Stimulated activated CD4-positive, alpha-beta T cell treated with anti-CD3 and anti-CD28 coated beads, Interleukin-4, amount 100 ng/mL, for 4 hours (primary cell): ENCODE measurements at places on chromosomes 3 and 15.
A peak's percentile ranks its signal among the peaks of the same experiment; 100 is the strongest.

DNA sequence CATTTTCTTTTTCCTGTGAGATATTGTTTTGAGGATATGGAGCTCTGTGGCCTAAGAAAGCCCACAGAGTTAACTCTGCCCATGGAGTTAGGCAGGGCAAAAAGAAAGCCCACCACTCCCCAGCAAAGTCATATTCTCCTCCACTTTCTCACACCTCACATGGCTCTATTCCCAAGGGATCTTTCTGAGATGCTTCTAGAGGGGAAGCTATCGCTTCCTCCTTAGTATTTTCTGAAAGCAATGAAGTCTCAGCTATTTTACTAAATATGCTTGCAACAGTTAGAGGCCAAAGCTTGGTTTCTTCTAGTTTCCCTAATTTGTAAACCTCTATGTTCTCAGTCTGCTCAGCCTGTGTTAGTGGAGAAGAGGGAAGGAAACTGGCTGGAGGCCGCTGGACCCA is 80.3 kb upstream of the EOMES start:
- no peak for DNase-seq

DNA sequence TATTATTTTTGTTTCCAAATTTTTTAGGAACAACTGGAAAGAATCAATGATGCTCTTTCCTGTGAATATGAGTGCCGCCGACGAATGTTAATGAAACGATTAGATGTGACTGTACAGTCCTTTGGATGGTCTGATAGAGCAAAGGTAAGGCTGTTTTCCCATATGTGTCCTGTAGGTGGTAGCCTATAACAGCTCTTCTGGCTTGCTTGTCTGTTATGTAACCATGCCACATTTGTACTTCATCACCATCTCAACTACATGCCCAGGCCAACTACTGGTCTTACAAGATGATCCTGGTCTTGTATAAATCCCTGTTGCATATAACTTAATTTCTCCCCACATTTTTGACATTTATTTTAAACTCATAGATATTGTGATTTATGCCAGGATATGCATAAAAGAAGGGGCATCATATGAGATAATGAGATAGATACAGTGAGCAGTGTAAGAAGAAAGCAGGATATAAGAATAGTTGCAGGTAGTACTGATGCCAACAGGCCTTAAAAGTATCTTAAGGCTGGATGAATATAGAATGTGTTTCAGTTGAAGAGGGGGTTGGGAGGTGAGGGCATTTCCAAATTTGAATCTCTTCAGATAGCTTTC is 20.3 kb downstream of the FAM98B start:
- DNase-seq: peak; percentile 22

DNA sequence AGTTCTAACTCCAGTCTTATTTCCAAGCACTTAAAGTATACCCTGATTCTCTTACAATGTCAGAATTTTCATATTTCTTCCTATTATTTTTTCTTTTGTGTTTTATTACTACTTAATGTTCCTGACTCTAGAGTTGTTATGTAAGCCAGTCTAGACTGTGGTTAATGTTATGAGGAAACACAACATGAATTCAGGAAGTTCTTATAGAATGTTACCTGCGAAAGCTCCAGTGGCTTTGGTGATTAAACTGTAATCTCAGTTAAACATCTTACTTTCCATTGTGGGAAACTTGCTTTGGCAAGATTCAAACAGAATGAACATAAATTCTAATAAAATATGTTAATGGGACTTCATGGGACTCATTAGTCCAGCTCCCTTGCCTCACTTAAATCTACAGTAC is 36.6 kb upstream of the CHL1 start:
- DNase-seq: no peak

GRCh38 chr3:53287131-53287629 is 31.4 kb upstream of the TKT start:
- DNase-seq: no peak

DNA sequence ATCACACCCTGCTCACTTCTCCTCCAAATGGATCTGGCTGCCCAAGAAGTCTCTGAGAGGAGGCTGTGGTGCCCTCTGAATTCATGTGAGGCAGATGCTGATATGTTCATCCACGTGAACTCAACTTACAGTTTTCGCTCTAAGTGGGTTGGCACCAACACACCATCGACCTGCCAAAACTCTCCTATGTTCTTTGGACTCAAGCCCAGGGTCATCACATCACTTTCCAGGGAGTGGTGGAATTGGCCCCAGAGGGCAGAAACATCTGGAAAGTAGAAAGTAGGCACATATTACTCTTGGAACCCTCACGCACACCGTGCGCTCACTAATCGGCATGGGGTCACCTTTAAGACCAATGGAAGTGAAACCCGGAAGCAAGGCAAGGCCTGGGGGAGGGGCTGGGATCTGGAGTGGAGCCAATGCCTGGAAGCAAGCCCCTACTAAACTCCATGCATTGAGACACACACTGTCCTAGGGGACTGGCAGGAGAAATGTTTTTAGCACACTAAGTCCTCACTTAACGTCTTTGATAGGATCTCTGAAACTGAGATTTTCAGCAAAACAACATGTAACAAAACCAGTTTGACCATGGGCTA is 41.4 kb downstream of the SSUH2 start:
- no peak for DNase-seq

DNA sequence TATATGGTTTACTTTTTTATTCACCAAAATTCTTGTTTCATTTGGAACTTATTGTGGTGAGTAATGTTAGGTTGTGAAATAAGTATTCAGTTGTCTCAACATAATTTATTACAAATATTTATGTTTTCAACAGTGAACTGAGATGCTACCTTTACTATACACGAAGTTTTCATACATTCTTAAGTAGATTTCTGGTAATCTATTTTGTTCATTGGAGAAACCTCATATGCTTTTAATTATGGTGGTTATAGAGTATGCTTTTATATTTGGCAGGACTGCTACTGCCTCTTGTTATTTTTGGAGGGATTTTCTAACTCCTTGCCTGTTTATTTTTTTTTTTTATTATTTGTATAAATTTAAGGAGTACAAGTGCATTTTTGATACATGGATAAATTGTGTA is 253.1 kb downstream of the NLGN1 start:
- DNase-seq: no peak

DNA sequence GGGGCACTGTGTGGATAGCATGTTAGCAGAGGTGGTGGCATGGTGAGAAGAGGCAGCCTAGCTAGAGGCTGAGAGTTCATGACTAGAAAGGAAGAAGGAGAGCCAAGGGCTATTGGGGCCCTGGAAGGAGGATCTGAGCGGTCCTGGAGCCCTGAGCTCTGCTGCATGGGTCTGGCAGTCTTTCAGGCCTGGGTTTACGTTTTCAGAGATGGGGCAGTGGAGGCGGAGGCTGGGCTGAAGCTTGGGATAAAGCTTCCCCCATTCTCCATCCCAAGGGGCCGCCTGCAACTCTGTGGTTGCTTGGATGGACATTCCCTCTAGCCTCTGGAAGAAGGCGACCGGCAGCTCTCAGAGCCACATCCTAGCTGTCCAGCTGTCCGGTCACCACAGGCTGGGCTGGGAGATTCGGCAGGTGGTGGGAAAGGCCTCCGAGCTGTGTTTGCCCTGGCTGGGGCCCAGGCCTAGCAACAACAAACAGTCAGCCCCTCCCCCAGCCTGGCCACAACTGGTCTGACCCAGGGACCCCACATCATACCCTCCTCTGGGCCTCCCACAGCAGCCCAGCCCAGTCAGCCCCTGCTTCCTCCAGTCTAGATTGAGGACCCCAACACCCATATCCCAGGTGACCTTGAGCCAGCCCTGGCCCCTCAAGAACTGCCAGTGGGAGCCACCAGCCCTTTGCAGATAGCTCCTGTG is 1.8 kb upstream of the SLC38A3 start:
- DNase-seq: no peak

DNA sequence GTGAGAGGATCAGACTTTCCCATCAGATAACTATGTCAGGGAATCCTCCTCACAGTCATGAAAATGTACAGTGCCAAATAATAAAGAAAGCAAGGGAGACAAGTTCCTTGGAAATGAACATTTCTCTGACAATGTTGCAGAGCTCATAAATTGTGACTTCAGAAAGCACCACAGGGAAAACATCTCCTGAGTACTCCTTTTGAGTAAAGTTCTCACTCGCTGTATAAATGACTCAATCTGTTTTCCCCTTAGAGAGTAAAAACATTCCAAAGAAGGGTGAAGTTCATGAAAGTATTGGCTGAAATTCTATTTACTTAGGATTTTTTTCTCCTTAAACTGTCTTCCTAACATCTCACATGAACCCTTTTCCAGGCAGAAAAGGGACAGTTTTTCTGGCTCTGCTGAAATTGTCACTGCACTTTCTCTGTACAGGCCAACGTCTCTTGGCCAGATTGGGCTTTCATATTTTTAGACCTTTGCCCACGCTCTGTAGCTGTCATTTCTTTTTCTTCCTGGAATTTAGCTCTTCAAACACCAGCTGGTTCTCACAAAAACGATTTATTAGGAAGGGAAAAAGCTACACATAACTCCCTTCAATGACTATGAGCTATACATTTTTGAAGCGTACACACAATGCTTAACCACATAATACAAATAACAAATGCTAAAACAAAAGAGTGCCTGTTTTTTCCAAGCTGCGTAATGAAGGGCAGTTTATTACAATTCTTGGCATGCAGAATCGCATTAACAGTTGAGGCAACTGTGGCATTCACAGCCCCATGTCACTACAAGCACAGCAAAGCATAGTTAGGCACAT is 216.1 kb downstream of the ATP8B4 start:
- DNase-seq: no peak

DNA sequence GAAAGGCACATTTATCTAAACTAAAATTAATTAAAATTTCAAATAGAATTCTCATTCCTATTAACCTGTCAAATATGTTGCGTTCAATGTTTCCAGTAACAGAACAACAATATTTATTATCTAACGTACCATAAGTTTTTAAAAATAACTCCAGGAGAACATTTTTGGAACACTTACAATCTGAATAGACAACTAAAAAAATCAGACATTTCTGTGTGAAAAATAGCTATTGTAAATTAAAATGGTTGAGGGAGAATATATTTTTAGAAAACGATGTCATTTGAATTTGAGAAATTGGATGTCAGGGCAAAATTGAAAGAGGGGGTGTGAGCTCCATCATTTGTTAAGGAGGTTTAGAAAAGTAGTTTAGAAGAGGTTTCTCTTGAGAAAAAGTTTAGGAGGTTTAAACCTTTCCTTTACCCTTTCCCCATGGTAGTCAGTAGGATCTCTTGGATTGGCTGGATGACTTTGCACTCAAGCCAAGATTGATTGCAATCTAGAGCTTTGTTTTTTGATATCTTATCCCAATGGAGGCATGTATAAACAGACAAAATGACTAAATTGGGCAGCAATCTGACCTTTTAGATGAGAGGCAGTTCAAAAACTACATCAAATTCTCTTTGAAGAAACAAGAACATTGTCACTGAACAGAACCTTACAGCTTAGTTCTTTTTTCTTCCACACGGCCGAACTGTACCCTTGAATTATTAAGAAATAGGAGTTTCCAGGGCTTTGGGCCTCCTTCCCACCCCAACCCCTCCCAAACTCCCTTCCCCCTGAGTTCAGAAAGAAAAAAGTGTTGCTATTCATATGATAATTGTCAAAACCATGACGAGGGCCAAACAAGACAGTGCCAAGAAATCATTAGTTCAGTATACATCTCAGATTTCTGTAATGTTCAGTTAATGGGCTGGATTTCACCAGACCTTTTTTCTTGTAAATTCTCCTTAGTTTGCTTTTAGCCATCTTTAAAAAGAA is 79.7 kb upstream of the CDIN1 start:
- no peak for DNase-seq

DNA sequence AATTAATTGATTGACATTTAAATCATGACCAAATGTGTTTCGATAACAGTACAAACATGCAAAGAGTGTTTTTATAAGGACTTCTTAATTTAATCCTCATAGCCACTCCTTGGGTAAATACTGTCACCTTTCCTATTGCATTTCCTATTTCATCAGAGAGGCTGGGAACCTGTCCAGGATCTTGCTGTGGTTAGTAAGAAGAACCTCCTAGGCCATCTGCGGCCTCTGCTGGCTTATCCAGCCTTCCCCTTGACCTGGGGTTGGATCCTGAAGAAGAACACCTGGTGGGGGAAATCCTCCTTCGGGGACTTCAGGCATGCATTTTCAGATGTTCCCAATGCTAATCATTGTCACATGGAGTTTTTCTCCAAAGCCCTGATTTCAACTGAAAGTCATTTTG is 25.5 kb downstream of the GLDN start:
- no peak for DNase-seq

DNA sequence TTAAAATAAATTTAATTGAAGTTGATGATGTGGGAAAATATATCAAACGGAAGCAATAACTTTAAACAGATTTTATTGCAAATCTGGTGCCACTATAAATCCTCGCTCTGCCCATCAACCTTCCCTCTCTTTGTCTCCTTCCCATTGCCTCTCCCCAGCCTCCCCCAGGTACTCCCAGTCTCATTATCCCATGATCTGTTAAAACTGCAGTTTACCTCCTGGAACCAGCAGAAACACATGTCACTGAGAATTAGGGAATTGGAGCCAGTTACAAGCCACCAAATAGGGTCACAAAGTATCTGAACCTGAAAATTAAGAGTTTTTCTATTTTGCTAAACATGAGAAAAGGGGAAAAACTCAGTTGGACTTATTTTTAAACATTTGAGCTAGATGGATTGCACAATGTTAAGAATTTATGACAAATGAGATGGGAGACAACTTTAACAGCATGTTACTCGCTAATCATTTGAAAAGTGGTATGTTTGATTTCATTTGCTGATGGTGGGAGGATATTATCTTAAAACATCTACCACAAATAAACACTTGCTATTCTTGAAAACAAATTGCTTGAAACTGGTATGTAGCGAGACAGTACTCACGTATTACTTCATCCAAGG is 2.4 kb downstream of the PLCH1 start:
- no peak for DNase-seq

DNA sequence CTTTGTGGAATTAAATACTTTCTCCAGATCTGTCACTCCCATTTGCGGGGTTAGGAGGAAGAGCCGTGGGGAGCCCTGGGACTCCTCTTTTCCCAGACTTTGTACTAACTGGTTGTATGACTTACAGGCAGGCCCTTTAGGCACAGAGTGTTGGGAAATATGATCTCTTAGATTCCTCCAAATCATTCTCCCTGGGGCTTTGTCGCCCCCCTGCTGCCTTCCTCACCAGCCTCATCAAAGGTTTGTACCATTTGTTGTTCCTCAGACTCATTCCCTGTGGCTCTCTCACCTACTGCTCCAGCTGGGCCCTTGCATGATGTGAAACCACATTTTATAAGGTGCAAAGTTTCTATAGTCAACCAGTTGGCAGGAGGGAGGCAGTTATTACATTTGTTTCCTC is 56.4 kb downstream of the CRYGS start:
- no peak for DNase-seq

- peak; percentile 51 for DNase-seq
Observed at GRCh38 chr3:30042274-30042859, 564.0 kb upstream of the TGFBR2 start.

GRCh38 chr15:74799856-74800558 is 12.6 kb upstream of the LMAN1L start:
- peak; percentile 79 for DNase-seq

- no peak for DNase-seq
Observed at GRCh38 chr3:133887074-133887802, 8.4 kb downstream of the RAB6B start.

DNA sequence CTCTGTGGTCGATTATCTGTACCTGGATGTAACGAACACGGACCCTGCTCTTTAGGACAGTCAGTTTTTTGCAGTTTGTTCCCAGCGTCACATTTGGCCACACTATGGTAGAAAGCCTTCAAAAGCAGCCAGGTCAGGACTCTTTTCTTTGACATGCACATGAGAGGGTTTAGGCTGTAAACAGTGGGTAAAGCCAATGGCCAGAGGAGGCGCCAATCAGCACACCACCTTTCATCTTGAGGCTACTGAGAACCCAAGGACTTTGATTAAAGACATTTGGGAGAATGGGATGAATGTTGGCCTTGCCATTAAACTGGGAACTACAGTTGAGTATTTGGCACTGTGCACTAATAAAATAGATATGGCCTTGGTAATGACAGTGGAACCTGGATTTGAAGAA is 225.9 kb downstream of the OXSM start:
- no peak for DNase-seq
